ENCODE measurements at places on chromosomes 13 and 19.
A peak's percentile ranks its signal among the peaks of the same experiment; 100 is the strongest.

DNA sequence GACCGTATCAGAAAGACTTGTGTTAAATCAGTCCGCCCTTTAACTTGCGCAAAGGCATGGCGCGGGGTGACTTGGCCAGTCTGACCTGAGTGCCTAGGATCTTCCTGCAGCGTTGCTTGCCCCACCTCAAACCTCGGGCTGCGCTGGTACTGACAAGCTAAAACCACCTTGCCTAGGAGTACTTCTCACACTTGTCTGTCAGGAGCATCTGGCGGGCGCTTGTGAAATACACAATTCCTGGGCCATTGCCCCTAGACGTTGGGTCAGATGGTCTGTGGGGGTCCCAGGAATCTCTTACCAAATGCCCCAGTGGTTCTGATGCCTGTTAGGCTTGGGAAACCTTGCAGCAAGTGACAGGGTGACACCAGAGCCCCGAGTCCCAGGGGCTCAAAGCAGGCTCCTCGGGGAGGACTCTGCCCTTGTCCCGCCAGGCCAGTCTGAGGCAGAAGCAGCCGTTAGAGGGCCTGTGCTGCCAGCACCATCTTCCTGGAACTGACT lies 12.9 kb downstream of the CEBPG start:
- DNase-seq, result peak; percentile 19

DNA sequence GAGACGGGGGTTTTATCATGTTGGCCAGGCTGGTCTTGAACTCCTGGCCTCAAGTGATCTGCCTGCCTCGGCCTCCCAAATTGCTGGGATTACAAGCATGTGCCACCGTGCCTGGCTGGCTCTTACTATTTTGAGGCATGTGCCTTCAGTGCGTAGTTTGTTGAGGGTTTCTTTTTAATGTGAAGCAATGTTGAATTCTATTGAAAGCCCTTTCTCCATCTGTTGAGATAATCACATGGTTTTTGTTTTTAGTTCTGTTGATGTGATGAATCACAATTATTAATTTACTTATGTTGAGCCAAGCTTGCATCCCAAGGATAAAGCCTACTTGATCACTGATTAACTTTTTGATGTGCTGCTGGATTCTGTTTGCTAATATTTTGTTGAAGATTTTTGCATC lies 290.9 kb downstream of the KCNRG start:
- DNase-seq, result no peak

DNA sequence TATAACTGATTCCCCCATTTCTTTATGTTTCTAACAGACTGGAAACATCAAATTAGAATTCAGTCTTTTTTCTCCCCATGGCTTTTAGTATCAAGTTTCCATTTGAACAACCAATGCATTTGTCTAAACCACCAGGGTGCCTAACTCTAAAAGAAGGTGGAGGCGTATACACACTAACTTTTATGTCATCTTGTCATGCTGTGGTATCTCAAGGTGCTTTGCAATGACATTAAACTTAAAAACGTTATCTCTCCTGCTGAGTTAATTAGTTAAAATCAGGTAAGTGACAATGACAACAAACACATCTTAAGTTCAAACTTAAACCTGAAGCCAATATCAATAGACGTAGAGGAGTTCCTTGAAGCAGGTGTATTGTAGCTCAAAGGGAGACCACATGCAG lies 1001.7 kb downstream of the PCDH17 start:
- DNase-seq, result no peak

GRCh38 chr19:17679526-17680229 lies 8.5 kb downstream of the UNC13A start:
- DNase-seq, result no peak

- no peak for DNase-seq
These were observed 1500.9 kb upstream of the SLC10A2 start for GRCh38 chr13:104567114-104567513.

DNA sequence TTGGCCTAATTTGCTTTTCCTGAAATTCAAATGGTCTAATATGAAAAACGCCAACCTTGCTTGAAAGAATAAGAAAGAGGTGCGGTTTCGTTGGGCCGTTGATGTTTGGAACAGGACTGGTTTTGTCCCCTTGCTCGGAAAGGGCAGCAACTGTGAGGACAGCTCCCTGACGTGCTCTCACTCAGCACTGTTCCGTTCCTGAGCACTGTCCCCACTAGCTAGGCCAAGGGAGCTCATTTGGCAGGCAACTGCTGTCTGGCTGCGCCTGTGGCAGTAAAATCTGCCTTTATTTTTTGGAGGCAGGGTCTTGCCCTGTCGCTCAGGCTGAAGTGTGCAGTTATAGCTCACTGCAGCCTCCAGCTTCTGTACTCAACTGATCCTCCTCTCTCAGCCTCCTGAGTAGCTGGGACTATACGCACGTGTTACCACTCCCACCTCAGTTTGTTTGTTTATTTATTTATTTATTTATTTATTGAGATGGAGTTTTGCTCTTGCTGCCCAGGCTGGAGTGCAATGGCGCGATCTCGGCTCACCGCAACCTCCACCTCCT lies 4.5 kb downstream of the LDLR start:
- no peak for DNase-seq

- DNase-seq, result peak; percentile 36
These were observed 32.8 kb downstream of the ELL start for GRCh38 chr19:18488838-18489626.

DNA sequence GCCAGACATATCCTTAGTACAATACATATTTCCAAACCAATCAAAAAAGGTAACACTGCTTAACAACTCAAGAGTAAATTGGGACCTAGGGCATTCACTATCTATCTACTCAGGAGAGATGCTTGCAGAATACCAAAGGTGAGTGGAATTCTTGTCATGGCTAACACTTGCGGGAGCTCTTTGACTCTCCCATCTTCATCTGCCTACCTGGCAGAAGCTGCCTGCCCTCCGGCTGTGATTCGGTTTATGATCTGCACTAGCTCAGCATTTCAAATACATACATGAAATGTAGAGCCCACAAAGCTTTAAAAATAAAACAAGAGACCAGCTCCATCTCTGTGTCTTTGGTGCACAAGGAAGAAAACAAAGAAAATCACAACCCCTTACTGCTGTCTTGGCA lies 127.3 kb downstream of the STARD13 start:
- no peak for DNase-seq

GRCh38 chr13:111449041-111449440 lies 128.6 kb downstream of the TEX29 start:
- no peak for DNase-seq

GRCh38 chr19:8423817-8424223 lies 10.7 kb downstream of the MARCHF2 start:
- peak; percentile 78 for DNase-seq

- peak; percentile 89 for DNase-seq
These were observed 52.0 kb upstream of the ARGLU1 start for GRCh38 chr13:106619688-106620555.

GRCh38 chr13:22050951-22051563 lies 380.2 kb downstream of the FGF9 start:
- no peak for DNase-seq

- no peak for DNase-seq
These were observed 30.7 kb downstream of the SLC7A1 start for GRCh38 chr13:29564818-29565217.

DNA sequence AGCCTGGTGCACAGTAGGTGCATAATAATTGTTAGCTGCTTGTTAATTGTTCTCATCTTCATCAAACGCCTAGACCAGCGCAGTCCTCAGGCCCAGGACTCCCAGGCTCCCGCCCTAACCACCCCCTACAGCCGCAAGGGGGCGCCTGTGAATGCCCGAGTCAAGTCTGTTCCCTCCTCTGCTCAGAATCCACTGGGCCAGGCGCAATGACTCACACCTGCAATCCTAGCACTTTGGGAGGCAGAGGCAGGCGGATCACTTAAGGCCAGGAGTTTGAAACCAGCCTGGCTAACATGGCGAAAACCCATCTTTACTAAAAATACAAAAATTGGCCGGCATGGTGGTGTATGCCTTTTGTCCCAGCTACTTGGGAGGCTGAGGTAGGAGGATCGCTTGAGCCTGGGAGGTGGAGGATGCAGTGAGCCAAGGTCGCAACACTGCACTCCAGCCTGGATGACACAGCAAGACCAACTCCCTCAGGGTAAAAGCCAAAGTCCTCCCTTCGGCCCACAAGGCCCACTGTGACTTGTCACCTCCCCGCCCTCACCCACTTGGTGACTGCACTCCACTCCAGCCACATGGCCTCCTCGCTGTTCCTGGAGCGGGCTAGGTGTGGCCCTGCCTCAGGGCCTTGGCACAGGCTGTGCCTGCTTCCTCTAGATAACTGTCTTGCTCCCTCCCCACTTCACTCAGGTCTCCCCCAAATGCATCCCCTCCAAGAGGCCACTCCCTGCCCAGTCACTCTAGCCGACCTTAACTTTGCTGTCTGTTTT lies 9.1 kb downstream of the ZNF653 start:
- peak; percentile 82 for DNase-seq

DNA sequence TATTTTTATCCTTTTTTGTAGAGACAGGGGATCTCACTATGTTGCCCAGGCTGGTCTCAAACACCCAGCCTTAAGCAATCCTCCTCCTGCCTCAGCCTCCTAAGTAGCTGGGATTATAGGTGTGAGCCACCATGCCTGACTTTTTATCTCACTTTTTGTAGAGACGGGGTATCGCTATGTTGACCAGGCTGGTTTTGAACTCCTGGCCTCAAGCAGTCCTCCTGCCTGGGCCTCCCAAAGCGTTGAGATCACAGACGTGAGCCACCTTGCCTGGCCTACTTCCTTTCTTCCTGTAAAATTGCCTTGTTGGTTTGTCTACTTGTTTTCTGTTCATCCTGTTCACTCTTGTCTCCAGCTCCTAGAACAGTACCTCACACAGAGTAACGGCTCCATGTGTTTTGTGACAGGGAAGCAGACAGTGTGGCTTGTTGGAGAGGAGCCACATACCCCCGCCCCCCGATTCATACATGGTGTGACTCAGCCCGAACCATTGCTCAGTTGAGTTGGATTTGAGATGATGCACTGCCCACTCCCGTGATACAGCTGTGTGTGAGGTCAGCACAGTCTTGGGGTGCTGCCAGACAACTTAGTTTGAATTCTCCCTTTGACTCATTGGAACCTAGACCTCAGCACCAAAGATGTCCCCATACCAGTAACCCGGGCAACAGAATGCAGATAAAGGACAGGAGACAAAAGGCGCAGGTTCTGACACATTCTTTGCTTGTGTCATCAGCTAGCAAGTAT lies 34.2 kb downstream of the GPR42 start:
- DNase-seq, result no peak

- DNase-seq, result no peak
These were observed 23.9 kb upstream of the CEBPG start for GRCh38 chr19:33349319-33350289.

GRCh38 chr13:33129094-33129832 lies 113.0 kb downstream of the KL start:
- DNase-seq, result no peak

DNA sequence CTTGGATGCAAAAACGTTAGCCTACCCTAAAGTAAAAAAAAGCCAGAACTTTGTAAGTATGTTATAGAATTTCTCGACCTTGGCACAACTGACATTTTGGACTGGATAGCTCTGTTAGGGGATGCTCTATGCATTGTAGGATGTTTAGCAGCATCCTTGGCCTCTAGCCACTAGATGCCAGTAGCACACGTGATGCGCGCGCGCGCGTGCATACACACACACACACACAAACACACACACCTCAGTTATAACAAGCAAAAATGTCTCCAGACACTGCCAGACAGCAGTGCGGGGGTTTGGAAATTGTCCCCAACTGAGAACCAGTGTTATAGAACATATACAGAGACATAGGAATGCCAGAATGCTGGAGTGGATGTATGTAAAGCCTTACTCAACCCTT lies 17.2 kb downstream of the ZNF226 start:
- DNase-seq, result no peak

GRCh38 chr13:95245071-95245470 lies 56.2 kb downstream of the ABCC4 start:
- DNase-seq, result no peak

DNA sequence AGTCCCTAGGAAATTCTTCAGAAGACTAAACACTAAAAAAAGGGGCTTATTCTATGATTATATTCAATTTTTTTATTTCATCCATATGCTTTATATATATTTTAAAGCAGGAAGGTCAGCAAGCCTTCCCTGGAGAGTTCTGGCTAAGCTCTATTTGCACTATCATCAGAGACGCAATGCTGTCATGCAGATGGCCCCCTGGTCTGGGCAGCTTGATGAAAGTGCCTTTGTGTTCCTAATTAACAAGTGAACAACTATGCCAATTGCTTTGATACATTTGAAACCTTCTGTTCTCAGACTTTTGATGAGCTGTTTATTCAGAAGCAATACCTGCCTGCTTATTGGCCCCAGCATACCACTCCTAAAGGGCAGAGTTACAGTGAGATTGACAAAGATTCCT lies 1344.6 kb downstream of the OLFM4 start:
- no peak for DNase-seq

- no peak for DNase-seq
These were observed 164.6 kb downstream of the KLF5 start for GRCh38 chr13:73223372-73223781.

DNA sequence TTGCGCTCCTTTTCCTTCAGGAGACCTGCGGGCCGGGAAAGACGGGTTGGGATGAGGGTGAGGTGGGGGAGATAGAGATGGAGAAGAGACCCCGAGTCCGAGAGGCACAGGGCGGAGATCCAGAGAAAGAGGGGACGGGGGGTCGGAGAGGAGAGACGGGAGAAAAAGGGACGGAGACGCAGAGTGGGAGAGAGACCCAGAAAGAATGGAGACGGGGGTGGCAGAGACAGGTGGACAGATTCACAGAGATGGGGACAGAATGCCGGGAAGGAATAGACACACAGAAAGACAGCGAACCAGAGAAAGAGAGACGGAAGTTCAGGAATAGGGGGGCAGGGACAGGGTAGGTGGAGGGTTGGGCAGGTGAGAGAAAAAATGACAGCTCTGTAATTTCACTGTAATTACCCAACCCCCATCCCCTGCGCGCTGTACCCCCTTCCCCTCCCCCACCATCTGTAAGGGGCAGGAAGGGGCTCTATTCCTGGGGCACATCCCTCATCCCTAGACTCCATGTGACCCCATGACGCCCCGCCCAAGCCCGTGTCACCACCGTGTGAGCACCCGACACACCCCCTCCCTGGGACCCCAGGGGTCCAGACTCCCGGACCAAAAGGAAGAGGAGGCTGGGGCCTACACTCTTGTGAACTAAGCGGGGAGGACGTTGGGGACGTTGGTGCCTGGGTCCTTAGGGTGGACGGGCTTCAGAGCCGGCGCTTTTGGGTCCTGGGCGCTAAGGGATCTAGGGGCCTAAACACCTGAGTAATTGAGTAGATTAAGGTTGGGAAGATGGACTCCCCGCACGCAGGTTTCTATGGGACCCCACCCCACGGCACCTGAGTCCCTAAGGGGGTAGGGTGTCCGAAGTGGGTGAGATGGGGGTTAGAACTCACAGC lies 967 bp downstream of the DBP start:
- DNase-seq, result peak; percentile 54

All from hematopoietic multipotent progenitor cell treated with erythropoietin and hydrocortisone succinate and interleukin-3 and kit ligand, for 4 days (in vitro differentiated cells).